ENCODE measurements at places on chromosomes 1 and 21. TPM values are rescaled to one million over a fixed set of nuclear protein-coding genes. Genes with fewer than 3 reads are reported as not detected.

Gene ATAD3C
- 0.38 TPM for total RNA-seq

GRCh38 chr1:184825571-184825970 is 70.9 kb upstream of the EDEM3 start:
- H3K4me1 ChIP-seq: peaks cover 18% of the 10 kb centered on the region
- H3K27ac ChIP-seq: peak overlapping the region; percentile 10
- no peak overlapping the region for H3K4me3 ChIP-seq

- DNase-seq: no peak
- peaks cover 9% of the 10 kb centered on the region for H3K4me1 ChIP-seq
- H3K4me3 ChIP-seq: no peak overlapping the region
- no peaks in the 10 kb centered on the region for H3K27me3 ChIP-seq
- peaks cover 29% of the 10 kb centered on the region for H3K36me3 ChIP-seq
- no peak overlapping the region for H3K27ac ChIP-seq
Measured at GRCh38 chr1:180950321-180950720, 37.6 kb downstream of the KIAA1614 start.

DNA sequence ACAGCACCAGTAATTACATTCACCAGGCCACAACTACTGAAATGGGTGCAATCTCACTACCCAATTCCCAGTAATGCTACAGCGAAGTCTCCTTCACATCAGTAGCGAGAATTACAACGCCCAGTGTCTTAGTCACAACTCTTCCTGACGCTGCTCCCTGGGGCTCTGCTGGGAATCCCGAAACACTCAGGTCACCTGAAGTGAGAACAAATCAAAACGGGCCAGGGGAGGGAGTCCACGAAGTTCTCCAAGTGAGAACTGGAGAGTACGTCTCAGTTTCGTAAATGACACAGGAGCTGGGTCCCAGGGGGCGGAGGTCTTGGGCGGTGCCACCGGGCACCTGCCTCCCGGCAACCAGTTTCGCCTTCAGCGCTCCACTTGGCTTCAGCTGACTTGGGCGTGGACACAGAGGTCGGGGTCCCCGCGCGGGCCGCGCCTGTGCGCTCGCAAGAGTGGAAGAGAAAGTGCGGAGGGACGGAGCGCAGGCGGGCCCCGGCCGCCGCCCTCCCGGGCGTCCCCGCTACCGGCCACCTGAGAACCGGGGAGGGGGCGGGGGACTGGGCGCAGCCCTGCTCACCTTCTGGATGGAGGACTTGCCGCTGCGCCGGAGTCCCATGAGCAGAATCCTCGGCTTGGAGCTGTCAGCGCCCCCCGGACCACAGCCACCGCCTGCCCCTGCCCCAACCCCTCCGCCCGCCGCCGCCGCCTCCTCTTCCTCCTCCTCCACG is 575 bp downstream of the RRAGC start:
- peak overlapping the region; percentile 82 for H3K27ac ChIP-seq
- no peaks in the 10 kb centered on the region for H3K27me3 ChIP-seq
- DNase-seq: peak; percentile 65
- peak overlapping the region; percentile 89 for H3K4me3 ChIP-seq
- peaks cover 42% of the 10 kb centered on the region for H3K4me1 ChIP-seq
- peaks cover 28% of the 10 kb centered on the region for H3K36me3 ChIP-seq

DNA sequence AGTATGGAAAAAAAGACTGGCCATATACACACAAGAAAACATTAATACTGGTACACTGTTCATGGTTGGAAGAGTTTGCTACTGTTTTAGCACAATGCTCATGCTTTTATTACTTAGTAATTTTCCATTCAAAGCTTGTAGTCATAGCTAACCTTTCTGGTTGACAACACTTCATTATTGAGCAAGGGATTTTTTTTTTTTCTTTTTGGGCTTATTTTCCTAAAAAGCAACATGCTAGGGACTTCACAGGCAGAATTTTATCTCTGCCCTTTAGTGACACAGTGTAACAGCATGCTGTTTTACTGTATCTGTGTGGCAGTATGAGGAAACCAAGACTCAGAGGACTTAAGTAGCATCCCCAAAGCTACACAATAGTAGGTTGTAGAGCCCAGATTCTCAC is 58.5 kb downstream of the FGGY start:
- no peak overlapping the region for H3K27ac ChIP-seq
- peaks cover 7% of the 10 kb centered on the region for H3K36me3 ChIP-seq
- H3K27me3 ChIP-seq: no peaks in the 10 kb centered on the region
- no peak for DNase-seq
- peaks cover 18% of the 10 kb centered on the region for H3K4me1 ChIP-seq

- peaks cover 10% of the 10 kb centered on the region for H3K4me1 ChIP-seq
- H3K27me3 ChIP-seq: peaks cover 16% of the 10 kb centered on the region
- no peak overlapping the region for H3K4me3 ChIP-seq
- no peak overlapping the region for H3K27ac ChIP-seq
Measured at GRCh38 chr21:35510294-35510693, 461.2 kb upstream of the RUNX1 start.

All from activated CD8-positive, alpha-beta memory T cell treated with anti-CD3 and anti-CD28 coated beads, Interleukin-2, amount 10 ng/mL, durations not matched to agents 7 days and 5 days (primary cell).